ENCODE measurements at places on chromosomes 13 and 19.

GRCh38 chr13:94298346-94298745 lies 181.1 kb downstream of the DCT start:
- DNase-seq: no peak

- DNase-seq: no peak
Observed at GRCh38 chr13:77781808-77782207, 84.3 kb downstream of the SLAIN1 start.

DNA sequence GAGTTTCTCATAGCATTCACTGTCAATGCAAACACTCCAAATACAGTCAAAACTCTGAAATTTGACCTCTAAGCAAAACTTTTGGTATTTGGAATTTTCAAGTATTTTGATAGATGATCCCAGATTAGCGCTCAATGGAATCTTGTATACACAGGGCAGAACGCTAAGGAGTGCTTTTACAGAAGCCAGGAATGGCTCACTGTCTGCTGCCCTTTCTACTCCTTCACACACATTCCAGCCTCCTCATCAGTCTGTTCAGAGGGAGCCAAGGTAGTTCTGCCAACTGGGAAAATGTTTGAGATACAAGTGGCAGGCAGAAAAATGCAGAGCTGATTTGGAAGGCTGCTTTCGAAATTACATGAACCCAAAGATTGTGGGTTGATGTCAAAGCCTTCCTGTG lies 4.4 kb upstream of the STARD13 start:
- DNase-seq: no peak

DNA sequence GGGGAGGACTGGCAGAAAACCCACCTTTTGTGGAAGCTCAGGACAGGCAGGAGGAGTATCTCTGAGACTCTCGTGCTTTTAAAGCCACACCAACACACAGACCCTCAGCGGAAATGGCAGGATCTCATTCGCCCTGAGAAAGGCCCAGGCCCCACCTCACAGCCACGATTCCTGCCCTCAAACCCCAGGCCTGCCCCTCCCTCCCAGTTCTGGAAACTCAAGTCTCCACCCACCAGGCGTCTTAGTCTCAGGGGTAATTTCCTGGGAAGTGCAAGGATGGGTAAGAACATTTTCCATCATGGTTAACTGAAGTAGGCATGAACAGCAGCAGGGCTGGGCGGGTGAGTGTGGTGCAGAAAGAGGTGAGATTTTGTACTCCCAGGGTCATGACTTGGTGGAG lies 8.0 kb upstream of the PDE4C start:
- DNase-seq: no peak

GRCh38 chr13:100363285-100363711 lies 225.3 kb downstream of the GGACT start:
- no peak for DNase-seq

DNA sequence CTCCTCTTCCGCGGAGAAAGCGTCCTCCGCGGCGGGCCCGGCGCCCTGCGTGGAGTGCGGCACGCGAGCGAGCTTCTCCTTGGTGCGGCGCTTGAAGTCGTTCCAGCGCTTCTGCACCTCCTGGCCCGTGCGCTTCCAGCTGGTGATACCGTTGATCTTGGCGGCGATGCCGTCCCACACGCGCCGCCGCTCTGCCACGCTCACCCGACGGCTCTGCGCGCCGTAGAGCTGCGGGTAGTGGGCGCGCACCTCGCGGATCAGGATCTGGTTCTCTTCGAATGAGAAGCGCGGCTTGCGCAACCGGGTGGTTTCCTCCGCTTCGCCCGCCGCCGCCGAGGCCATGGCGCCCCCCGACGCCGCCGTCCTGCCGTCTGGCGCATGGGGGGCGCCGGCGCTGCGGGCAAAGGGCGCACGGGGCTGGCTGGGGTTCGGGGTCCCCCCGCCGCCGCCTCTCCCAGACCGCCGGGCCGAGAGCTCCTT lies 941 bp downstream of the MYPOP start:
- DNase-seq: no peak

- peak; percentile 70 for DNase-seq
Observed at GRCh38 chr19:16197188-16197621, 506 bp upstream of the AP1M1 start.

- no peak for DNase-seq
Observed at GRCh38 chr13:71621174-71622124, 245.6 kb downstream of the DACH1 start.

GRCh38 chr19:45079911-45080370 lies 881 bp downstream of the GEMIN7 start:
- no peak for DNase-seq

- DNase-seq: peak; percentile 45
Observed at GRCh38 chr19:1213391-1214286, 8.1 kb downstream of the STK11 start.

DNA sequence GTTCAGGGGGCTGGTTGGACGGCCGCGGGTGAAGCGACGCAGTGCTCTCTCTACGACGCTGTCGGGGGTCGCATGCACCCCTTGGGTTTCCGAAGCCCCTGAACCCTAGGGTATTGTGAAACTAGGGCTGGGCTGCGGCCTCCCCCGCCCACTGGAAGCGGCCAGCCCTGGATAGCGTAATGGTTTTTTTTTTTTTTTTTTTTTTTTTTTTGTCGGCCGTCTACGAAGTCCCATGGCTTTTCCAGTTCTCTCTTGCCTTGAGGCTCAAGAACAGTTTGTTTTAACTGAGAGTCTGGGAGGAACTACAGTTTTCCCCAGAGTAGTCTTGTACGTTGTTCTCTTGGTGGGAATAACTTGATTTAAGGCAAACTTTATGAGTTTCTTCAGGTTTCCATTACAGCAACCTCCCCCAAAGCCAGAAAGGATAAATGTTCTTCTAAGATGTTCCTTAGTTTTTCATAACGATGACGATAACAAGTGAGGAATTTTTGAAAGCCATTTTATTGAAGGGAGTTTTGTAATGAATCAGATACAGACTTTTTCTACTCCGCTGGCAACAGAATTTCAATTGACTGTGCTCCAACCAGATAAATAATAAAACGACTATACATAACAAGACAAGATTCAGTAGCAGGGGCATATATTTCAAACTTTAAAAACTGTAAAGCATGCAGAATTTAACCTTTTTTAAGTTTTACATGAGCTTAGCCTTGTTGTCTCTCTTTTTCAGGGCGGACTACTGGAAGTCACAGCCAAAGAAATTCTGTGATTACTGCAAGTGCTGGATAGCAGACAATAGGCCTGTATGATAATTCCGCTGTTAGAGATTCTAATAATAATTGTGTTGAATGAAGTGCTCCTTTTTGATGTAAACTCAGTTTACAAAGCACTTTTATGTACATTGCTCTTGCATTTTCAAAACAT lies 867 bp downstream of the WBP4 start:
- no peak for DNase-seq

DNA sequence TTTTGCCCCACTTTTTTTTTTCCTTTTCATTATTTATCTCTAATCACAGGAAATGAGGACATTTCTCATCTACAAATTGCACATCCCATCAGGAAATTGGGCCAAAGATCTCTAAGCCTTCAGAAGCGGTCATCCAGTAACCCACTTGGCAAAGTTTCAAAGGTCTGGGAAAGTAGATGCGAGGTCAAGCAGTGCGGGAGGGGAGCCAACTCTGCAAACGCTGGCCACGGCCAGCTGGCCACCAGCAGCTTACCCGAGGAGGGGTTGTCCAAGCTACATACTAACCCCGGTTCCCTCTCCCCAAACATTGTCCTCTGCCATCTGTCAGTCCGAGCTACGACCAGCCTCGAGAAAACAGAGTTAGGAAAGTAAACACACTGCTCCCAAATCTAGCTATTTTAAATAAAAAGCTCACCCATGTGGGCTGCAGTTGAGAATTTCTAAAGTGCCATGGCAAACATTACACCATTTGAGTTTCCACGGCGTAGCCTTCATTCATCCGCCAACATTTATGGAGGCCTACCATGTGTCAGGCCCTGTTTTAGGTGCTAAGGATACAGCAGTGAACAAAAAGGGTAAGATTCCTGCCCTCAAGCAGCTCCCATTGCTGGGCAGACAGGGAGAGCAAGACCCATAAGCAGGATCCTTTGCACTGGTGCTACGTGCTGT lies 11.5 kb downstream of the FFAR2 start:
- no peak for DNase-seq

GRCh38 chr13:80010846-80011245 lies 330.1 kb downstream of the SPRY2 start:
- DNase-seq: no peak

DNA sequence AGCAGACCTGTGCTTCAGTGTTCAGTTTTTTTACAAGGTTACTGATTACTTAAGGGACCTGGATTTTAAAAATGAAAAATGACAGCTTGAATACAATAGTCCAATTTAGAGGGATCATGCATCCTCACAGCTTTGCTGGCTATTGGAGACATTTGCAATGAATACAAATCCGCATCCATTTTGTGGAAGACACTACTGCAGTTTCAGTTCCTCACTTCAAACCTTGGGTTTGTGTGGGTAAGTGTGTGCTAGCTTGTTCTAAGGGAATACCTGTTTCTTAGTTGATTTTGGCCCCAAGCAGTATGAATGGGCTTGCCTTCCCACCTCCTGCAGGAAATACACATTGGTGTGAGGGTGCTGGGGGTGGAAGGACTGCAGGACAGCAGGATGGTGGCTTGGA lies 222.4 kb downstream of the OLFM4 start:
- DNase-seq: no peak

DNA sequence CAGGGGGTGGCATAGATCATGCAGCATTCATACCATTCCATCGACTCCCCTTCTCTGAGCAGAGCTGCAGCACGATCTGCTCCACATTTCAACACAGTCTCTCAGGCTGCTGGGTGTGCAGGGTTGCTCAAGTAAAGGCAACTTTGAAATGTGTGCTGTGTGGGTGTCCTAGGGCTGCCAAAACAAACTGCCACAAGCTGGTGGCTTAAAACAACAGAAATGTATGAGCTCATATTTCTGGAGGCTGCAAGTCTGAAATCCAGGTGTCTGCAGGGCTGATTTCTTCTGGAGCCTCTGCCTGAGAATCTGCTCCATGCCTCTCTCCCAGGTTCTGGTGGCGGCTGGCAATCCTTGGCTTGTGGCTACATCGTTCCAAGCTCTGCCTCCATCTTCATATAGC lies 63.7 kb upstream of the WDFY2 start:
- DNase-seq: no peak

GRCh38 chr19:29952177-29952576 lies 10.1 kb downstream of the URI1 start:
- DNase-seq: no peak

DNA sequence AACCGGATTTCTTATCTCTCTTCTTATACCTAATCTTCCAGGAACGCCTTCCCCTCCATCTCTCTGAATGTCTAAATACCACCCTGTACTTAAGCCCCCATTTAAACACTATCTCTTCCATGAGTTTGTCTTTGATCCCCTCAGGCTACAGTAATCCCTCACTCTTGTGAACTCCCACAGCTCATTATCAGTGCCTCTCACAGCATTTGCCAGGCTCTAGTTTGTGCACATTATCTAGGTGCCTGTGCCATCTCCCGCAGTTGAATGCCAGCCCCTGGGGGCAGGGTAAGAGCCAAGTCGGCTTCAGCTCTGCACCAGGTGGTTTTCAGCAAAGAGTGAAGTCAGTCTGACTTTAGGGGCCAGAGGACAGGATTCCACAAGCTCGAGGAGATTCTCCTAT lies 71.4 kb downstream of the FREM2 start:
- DNase-seq: no peak

GRCh38 chr19:47428177-47428894 lies 9.0 kb upstream of the MEIS3 start:
- peak; percentile 96 for DNase-seq

- DNase-seq: no peak
Observed at GRCh38 chr19:32330213-32330857, 15.1 kb upstream of the ZNF507 start.

DNA sequence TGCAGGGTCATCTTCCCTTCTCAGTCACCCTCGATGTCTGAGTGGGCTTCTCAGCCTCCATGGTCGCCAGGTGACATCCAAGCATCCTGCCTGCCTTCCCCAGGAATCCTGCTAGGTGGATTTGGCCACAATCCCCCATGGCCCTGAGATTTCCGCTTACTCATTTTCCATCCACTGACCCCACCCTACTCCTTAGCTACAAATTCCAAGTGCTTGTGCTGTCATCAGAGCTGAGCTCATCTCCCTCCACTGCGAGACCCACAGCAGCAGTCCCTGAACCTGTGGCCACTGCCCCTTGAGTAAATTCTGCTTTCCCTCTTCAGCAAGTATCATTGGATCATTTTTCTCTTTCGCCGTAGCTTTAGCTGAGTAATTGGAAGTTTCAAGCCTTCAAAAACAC lies 90.5 kb upstream of the ANKRD10 start:
- no peak for DNase-seq

GRCh38 chr13:114063545-114064449 lies 68.6 kb downstream of the RASA3 start:
- DNase-seq: no peak

DNA sequence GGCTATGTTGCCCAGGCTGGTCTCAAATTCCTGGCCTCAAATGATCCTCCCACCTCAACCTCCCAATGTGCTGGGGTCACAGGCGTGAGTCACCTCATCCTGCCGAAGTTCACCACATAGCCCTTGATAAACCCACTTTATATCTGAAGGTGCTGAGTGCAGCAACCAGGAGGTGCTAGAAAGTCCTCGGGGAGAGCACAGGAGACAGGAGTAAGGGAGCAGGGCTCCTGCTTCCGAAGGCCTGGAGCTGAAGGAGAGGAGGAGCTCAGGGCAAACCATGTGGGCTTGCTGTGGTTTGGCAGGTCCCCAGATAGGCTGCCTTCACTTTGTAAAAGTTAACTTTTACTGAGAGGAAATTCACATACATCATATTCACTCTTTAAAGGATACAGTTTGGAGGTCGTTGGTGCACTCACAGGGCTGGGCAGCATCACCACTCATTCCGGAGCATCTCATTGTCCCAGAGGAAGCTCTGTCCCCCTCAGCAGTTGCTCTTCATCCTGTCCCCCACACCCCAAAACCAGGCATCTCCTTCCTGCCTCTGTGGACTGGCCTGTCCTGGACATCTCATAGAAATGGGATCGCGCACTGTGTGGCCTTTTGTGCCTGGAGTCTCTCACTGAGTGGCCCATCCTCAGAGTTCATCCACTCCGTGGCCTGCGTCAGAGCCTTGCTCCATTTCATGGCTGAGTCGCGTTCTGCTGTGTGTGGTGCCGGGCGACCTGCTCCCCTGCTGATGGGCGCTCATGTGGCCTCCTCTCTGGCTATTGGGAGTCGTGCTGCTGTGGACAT lies 49.5 kb downstream of the KDM4B start:
- no peak for DNase-seq

- DNase-seq: no peak
Observed at GRCh38 chr19:694481-695351, 536 bp downstream of the PRSS57 start.

DNA sequence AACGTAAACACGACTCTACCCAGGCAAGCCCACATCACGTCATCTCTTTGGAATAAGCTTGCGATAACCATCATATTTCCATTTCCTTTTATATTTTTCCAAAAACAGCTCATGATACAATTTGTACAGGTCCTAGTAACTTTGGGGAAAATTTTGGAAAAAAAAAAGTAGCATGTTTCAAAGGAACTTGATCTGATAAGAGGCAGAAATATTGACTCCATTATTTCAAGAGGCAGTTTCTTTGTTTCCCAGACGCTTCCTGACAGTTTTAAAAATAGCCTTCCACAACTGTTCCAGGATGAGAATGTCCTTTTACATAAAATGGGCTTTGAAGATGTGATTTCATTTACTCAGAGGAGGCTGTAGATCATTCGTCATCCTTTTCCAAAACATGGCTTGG lies 23.1 kb downstream of the KLF2 start:
- no peak for DNase-seq

Measured in T1000 (cell line).